ENCODE measurements at places on chromosomes 4 and X.

DNA sequence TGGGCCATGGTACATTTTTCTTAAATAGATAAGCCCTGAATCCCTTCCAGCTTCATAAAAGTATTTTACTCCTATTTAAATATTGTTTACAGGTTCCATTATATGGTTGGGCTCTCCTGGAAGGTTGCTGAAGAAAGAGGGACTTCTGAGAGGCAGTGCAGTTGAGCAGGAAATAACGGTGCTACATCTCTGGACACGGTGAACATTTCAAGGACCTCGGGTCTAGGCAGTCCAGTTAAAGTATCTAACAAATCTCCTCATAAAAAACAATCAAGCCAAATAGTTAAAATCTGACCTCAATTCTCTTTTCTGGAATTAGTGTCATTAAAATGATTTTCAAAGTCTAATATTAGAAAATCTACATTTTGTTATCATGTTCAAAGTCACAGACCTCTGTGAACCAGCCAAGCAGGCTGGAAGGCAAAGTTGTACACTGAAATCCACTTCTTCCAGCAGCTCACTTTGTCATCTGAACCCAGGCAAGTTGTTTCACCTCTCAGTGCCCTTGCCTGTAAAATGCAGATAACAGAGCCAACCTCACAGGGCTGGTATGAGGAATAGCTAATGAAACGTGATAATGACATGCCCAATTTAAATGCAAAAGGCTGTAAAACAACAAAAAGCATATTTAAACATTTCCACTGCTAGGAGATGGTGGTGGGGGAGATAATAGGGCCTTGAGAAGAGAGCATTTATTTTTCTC, 267.0 kb upstream of the KLF3 start:
- no peak for DNase-seq

DNA sequence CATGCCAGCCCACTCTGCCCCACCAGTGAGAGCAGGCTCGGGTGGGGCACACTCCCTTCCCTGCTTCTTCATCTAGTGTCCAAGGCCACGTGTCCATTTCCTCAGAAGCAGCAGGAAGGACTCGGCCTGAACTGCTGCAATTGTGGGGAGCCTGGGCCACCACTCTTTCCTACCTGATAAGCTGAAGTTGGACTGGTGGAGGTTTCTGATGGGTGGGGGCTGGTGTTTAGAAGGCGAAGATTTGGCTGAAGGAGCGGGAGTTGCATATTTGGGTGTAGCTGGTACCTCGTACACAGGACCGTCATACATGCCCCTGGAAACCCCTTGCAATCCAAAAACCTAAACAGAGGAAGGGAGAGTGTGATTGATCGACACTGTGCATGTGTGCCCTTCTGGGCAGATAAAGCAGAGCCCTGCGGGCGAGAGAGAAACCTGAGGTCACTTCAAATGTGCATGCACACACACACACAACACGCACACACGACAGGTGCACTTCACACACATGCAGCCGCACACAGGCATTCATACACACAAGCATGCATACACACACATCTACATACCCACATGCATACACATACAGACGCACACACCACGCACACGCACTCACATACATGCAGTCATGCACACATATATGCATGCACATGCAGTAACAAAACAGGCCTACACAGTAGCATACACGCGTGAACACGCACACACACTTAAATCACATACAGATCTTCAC, 67.4 kb downstream of the CRMP1 start:
- DNase-seq, result no peak

DNA sequence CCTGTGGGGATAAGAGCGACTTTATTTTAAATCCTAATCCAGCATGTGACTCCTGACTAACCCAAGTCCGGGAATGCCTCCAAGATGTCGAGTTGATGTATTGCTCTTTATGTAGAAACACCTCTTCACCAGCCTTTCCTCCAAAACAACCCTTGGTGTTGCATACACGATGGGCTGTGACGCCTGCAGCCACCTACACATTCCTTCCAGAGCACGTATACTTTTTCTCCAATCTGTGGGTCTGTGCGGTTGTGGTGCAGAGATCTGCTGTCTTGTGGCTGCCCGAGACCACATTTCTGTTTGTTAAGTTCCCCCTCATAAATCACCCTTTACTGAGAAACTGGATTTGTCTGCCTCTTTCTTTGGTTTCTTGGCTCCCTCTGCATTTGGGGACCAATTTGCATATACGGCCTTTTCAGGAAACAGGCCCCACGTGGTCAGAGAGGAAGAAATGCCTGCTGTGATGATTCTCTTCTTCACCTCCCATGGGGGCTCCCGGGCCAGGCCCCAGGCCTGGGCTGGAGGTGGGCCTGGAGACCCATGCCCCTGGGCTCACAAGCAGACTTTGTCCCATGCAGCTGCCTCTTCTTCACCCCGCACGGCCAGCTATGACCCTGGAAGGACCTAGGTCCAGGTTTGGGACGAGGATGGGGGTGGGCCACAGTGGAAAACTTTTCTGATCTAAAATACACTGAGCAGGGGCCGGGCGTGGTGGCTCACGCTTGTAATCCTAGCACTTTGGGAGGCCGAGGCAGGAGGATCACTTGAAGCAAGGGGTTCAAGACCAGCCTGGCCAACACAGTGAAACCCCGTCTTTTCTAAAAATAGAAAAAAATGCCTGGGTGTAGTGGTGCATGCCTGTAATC, 21.4 kb upstream of the AFAP1 start:
- DNase-seq, result no peak

DNA sequence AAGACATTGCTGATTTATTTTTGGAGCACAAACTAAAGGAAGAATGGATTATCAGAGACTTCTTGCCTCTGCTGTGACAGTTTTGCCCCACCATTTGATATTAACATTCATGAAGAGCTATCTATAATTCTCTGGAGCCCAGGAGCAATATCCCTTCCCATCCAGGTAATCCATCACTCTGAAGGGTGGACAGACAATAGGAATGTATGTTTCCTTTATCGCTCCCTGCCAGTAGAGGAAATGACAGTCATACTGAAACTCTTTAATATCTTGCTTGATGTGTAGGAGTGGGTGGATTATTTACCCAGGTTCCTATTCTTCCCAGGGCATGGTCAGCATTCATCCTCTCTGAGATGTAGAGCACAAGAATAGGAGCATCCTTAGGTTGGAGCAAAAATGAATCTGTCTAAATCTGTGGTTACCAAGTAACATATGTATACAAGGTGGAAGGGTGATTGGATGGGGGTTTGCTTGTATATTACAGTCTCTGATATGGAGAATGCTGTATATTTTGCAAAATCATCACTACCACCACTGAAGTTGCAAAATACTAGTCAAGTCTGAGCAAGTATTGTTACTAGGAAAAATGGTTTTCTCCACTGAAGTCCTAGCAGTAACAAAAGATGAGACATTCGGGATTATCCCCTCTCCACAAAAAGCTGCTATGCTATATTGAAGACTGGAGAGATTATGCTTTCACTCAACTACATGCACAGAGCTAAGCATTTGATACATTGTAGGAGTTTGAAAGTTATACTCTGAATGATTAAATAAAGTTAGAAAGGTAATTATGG, 151.6 kb downstream of the CBLL2 start:
- DNase-seq, result no peak

- DNase-seq, result no peak
Observed at GRCh38 chr4:145520172-145520571, 38.5 kb downstream of the SMAD1 start.

GRCh38 chr4:155072417-155072816, 136.0 kb upstream of the NPY2R start:
- no peak for DNase-seq

DNA sequence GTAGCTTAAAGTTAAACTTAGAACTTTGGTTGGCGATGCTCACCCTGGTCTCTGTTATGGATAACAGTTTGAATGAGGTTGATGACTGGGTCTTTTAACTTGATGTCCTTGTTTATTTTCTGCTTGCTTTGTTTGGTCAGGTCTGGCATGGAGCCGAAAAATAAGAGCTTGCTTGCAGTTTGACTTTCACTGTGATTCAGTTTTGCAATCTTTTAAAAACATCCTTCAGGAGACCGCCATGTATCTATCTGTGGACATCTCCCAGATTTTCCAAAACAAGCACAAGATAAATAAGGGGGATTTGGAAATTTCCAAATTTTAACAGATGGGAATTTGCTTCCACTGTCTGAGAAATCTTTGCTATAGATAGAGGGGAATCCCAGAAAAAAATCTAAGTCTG, 246.7 kb downstream of the PALLD start:
- no peak for DNase-seq

GRCh38 chr4:86968547-86968946, 33.7 kb downstream of the AFF1 start:
- no peak for DNase-seq

DNA sequence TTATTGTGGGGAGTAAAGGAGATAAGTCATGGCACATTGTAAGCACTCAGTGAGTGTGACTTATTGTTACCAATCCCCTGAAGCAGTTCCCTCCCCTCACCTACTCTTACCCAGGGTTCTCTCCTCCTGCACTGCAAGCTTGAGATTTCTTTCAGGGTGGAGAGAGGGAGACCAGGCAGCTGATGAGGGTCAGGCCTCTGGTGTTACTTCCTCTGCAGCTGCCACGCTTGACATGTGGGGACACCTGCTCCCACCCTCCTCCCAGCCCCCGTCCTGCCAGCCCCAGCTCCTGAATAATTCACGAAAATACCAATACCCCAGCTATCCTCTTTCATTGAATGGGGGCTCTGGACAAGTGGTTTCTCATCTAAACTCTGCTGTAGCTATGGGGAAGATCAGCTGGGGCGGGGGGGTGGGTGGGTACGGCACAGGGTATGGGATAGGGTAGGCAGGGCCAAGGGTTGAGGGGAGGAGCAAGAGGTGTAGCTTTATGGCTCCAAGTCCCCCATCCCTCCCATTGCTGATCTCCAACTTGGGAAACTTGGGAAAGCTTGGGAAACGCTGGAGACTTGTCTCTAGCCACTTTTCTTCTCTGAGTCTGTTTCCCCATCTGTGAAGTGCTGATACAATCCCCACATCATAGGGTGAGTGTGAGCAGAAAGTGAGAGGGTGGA, 148.5 kb upstream of the PJA1 start:
- no peak for DNase-seq

DNA sequence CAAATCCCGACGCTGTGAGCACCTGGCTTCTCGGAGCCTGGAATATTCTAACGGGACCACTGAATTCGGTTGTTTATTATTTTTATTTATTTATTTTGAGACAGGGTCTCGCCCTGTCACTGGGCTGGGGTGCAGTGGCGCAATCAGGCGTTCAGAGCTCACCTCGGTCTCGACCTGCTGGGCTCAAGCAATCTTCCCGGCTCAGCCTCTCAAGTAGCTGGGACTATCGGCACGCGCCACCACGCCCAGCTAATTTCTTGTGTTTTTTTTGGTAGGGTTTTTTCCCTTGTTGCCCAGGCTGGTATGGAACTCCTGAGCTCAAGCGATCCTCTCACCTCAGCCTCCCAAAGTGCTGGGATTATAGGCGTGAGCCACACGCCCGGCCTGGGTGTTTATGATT, 21.5 kb upstream of the S100P start:
- DNase-seq, result no peak

DNA sequence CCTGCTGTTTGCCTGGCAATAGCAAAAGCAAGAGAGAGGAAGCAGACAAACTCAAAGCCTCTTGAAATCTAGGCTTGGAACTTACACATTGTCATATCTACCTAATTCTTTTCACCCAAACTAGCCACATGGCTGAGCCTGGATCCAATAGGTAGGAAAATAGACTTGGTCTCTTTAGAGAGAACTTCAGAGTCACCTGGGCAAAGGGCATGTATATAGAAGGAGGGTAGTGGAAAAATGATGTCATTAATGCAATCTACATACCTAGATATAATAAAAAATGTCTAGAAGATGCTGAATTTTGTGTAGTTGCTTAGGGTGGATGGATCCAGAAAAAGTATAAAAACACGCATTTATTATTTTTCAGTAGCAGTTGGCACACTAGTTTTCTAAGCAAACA, 237.0 kb upstream of the GEMIN8 start:
- no peak for DNase-seq

- no peak for DNase-seq
Observed at GRCh38 chrX:84165711-84166110, 22.3 kb downstream of the RPS6KA6 start.

GRCh38 chr4:183390374-183390773, 54.1 kb upstream of the CDKN2AIP start:
- DNase-seq, result no peak

DNA sequence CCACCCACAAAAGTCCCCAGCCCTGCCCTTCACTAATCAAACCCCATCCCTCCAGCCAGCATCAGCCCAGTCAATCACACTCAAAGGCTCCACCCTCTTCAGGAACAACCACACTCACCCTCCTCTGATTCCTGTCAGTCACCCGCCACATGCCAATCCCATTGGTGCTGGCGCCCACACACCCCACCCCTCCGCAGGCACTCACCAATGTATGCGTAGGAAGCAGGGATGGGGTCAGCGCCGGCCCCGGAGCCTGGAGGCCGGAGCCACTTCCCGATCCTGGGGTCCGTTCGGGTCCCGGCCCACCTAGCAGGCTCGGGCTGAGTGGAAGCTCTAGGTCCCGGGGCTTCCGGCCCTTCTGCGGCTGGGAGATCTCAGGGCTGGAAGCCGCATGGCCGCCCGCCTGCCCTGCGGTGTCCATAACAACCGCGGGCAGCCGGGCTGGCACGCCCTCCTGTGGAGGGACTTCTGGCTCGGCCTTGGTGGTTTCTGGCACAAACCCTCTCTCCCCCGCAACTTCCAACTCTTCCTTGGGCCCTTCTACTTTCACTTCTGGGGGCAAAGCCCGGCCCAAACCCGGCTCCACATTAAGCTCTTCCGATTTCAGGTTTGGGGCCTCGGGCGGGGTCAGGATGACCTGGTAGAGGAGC, 7.9 kb upstream of the CFP start:
- DNase-seq, result no peak

DNA sequence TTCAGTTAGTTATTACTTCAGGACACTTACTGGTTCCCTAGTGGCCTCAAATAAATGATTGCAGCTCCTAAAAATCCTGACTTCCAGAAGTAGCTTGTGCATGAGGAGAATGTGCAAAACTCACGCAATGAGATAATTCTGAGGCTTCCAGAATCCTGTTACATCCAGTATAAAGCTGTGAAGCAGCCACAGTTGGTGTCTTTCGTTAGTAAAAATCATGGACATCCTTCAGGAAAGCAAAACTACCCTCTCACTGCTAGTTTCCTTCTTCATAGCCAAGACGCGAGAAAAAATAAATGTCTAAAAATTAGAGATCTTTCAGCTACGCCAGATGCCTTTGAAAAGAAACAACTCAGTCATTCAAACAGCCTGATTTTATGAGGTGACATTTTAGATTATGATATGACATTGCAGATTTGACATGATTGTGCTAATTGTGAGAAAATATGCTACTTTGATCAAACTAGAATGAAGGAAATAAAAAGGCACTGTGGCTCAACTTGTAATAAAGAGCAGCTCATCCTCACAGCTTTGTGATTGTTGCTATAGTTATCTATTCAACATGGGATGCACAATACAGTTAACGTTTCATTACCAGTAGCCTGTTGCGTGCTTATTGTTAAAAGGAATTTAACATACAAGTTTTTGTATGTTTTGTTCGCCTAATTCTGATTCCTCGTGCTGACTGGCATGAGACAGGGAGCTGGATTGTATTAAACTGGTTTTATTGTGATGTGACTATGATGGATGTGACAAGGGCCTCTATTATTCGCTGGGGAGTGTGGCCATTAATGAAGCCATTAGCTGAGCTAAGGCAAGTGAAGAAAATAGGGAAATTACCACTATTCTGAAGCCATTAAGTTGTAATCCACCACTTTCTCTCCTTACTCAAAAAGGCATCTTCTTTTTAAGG, 40.5 kb downstream of the AFF2 start:
- no peak for DNase-seq

GRCh38 chr4:12555011-12555410, 929.1 kb downstream of the RAB28 start:
- no peak for DNase-seq

GRCh38 chrX:95076449-95076848, 1402.4 kb downstream of the FAM133A start:
- no peak for DNase-seq

- no peak for DNase-seq
Observed at GRCh38 chr4:5478697-5479096, 229.7 kb downstream of the EVC2 start.
